Stimulated activated CD8-positive, alpha-beta memory T cell treated with anti-CD3 and anti-CD28 coated beads, Interleukin-15, amount 100 ng/mL, for 24 hours (primary cell): ENCODE measurements at places on chromosomes 2 and 18.

DNA sequence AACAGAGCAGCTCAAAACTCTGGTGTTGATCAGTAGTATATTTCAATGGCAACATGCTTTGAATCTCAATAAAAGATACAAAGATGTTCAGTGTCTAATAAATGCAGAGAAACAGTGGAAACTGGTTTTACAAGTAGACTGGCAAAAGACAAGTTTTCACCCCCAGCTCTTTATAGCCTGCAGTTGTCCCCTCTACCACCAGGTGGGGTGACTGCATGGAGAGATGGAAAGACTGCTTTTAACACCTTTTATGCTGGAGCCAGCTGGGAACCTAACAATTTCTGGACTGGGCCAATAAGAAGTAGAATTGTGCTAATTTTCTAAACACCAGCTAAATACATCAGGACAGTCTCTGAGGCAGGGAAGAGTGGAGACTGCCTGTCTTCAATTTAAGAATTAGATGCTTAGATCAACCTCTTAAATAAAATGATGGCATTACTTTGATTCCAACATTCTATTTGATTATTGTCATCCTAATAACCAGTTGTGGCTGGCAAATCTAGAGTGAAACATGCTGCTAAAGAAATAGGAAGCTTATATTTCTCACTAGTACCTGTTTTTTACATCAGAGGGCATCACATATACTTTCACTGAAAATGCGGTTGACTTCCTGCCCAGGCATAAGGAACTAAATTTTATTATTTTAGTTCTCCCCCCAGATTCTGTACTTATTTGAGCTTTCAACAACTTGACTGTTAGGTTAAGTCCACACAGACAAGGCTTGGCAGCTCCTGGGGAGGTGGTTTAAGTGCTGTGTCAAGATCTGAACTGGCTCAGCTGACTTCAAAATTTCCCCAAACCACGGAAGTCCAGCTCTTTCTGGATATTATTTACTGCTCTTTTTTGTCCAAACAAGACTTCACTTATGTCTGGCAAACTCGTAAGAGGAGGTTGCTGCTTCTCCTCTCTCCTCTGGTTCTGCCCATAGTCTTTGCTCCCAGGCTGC is 140.5 kb downstream of the TPGS2 start:
- peak; percentile 6 for DNase-seq

DNA sequence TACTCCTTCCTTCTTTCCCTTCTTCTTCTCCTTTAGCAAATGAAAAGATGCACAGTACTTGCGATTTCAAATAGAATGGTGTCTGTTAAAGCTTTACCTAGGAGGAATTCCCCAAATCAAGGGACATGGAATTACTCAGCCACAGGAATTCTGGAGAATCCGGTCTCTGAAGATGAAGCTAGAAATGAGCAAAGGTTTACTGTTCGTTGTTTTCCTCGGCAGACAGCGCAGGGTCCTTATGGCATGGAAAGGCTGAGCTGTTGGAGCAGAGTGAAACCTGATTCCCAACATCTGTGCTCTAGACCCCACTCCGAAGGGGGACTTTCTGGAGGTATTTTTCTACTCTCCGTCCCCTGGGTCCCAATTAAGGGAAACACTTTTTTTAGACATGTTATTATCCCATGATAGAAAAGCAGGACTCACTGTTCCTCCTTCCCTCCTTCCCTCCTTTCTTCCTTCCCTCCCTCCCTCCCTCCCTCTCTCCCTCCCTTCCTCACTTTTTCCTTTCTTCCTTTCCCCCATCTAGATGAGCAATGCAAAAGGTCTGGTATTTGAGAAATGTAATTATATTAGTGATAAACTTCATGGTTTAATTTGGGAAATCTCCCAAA is 47.1 kb downstream of the CDCA7 start:
- no peak for DNase-seq

GRCh38 chr18:24659827-24660720 is 199.6 kb downstream of the HRH4 start:
- DNase-seq: no peak

DNA sequence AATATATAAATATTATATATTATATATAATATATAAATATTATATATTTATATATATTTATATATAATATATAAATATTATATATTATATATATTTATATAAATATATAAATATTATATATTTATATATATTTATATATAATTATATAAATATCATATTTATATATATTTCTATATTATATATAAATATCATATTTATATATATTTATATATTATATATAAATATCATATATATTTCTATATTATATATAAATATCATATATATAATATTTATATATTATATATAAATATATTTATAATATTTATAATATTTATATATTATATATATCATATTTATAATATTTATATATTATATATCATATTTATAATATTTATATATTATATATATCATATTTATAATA is 321.4 kb downstream of the CDH2 start:
- DNase-seq: no peak

DNA sequence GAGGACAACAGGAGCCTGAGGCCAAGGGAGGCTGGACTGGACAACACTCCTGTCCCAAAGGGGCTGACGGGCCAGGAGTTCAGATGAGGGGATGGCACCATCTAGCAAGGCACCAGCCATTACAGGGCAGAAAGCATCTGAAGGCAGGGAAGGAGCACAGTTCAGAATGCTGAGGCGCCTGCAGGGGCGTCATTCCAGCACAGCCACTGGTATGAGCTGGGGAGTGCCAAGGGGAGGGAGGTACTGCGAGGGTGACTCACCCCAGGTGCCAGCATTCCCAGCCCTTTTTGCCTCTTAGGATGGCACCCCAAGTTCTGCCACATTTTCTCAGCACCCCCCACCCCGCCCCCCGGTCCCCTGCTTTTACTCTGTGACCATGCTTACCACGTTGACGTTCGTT is 129.8 kb upstream of the EPAS1 start:
- DNase-seq: no peak

- no peak for DNase-seq
Measured at GRCh38 chr18:28412521-28412920, 235.6 kb upstream of the CDH2 start.

GRCh38 chr2:192194265-192194865 is 368 bp downstream of the TMEFF2 start:
- no peak for DNase-seq

DNA sequence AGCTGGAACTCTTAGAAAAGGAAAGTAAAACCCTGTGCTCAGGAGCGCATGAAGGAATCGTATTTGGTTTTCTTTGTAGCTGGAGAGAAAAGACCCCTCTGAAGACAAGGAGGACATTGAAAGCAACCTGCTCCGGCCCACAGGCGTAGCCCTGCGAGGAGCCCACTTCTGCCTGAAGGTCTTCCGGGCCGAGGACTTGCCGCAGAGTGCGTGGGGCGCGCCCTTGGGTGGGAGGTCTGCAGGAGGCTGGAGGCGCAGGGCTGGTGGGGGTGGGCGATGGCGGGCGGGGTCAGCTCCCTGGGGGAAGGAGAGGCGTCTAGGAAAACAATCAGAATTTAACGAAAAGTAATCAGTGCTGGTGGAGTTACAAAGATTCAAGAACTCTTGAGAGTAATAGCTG is 72.8 kb downstream of the DYSF start:
- DNase-seq: no peak

GRCh38 chr2:101111917-101112771 is 39.0 kb downstream of the TBC1D8 start:
- no peak for DNase-seq

GRCh38 chr2:1988049-1988448 is 243.7 kb upstream of the PXDN start:
- DNase-seq: no peak

DNA sequence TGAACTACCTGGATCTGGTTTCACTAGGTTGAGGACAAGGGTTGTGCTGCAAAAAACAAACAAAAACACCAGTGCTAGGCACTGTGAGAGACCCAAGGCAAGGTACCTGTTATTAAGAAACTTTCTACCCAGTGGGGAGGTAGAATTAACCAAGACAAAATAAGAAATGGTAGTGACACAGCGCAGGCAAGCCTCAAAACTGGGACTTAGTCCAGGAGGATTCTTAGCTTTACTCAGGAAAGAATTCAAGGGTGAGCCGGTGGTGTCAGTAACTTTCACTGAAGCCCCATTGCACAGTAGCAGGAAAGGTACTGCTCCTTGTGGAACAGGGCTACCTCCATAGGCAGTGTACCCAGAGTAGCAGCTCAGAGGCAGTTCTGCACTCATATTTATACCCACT is 131.6 kb downstream of the SCG2 start:
- DNase-seq: no peak

DNA sequence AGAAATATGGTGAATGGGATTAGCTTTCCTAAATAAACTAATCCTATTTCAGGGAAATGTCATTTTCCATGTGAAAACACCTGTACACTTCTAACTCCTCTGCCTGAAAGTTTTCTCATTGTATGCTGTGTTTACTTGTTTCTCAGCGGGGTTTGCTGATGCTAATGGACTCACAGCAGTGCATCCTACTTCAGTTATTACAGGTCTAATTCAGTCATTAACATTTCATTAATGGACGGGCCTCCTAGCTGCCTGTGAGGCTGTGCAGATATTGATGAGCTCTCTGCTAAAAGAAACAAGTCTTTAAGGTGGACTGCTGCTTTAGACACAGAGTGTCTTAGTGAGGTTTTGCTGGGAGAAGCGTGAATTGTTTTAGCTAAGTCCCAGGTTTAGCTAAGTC is 1342.0 kb upstream of the ZEB2 start:
- no peak for DNase-seq

- no peak for DNase-seq
Measured at GRCh38 chr2:238911376-238912227, 63.7 kb downstream of the TWIST2 start.

GRCh38 chr2:170236680-170237047 is 58.7 kb downstream of the MYO3B start:
- DNase-seq: no peak

DNA sequence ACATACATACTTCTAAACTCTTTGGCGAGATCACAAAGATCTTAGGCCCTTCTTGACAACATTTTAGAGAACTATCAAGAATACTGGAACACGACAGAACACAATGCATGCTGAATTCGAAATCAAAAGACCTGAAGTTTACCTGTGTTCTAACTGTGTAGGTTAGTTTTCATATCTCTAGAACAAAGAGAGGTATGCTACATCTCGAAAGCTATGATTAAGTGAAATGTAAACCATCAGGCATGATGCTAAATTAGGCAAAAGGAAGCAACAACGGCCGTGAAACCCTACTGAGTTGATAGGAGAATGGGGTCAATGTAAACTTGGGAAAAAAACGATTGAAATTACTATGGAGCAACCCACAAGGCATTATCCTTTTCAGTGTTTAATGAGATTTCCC is 43.7 kb downstream of the IKZF2 start:
- DNase-seq: no peak

DNA sequence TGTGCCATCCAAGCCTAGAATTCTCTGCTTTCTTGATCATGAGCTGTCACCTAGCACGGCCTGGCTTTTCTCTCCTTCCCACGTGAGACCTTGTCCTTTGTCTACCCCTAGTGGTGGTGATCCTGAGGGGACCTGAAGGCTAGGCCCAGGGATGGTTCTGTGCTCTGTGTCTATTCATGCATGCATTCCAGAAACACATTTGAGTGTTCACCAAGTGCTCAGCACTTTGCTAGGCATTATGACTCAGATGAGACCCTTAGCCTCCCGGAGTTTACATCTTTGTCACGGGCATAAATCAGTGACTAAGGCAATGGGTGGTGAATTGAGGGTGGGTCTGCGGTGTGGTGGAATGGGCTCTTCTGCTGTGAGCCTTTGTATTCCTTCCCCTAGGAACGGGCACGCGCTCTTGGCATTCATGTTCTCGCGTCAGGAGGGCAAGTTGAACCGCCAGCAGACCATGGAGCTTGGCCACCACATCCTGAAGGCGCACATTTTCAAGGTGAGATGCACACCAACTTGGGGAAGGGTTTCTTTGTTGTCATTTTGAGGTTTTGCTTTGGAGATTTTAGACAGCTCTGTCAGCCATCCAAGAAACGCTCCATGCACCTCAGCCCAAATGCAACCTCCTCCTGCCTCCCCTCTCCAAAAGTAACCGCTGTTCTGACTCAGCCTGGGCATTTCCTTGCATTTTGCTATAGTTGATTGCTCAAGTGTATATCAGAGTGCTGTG is 100.9 kb downstream of the WDSUB1 start:
- DNase-seq: no peak

GRCh38 chr2:42010743-42011298 is 37.0 kb upstream of the PKDCC start:
- no peak for DNase-seq

DNA sequence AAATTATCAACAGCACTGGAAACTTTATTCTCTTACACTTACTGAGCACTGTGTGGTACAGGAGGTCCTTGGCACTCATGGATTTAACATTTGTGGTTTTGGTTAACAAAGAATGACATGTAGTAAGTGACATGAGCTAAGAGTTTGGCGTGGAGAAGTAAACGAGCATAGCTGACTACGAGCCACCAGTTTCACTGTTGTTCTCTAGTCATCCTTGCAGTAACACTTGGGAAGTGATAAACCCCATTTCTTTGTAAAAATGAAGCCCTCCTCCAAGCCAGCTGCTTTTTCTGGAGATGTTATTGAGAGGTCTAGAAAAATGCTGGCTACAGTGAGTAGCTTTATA is 32.7 kb downstream of the QPCT start:
- no peak for DNase-seq

- DNase-seq: no peak
Measured at GRCh38 chr2:43055985-43056384, 170.4 kb downstream of the ZFP36L2 start.

DNA sequence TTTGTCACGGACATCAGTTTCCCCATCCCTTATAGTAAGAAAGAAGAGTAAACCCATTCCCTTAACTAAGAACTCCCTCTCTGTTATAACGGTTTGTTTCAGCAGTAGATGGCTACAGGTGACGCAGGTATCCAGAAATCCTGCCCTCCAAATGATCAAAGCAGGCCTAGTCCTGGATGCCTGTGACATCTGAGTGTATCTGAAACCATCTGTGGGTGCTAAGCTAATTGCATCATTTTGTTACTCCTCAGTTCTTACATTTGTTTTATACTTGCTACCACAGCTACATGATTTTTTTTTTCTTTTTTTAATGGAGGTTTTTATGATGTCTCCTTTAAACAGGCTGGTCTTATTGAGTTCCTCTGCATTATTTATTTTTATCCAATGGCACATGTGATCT is 55.1 kb downstream of the AAK1 start:
- no peak for DNase-seq

DNA sequence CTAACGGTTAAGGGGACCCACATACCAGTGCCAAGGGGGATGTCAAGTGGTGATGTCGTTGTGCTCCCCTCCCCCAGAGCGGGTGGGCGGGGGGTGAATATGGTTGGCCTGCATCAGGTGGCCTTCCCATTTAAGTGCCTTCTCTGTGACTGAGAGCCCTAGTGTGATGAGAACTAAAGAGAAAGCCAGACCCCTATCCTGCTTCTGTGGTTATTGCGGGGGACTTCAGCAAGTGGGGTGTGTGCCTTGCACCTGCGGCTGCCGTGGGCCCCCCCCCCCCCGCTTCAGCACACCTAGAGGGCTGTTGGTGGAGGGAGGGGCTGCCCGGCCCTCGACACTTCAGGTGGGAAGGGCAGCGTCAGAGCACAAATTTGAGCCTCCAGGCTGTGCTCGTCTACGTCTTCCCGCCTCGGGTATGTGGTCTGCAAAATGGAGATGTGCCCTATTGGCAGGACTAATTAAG is 6.1 kb downstream of the CTDSP1 start:
- DNase-seq: no peak

- no peak for DNase-seq
Measured at GRCh38 chr2:216683846-216684245, 11.5 kb downstream of the IGFBP5 start.
